ENCODE measurements at places on chromosomes 12 and 14.
A peak's percentile ranks its signal among the peaks of the same experiment; 100 is the strongest.

DNA sequence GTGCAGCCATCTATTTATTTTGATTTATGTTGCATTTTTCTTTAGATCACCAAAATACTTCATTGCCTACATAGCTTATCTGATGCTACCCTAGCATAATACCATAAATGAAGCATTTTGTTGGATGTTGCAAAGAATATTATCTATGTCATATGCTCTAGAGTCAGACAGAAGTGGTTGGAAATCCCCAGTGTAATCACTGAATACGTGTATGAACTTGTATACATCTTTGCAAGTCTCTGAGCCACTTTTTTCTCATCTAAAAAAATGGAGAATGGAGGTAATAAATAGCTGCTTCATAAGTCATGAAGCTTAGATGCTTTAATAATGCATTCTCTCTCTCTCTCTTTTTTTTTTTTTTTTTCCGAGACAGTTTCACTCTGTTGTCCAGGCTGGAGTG, 18.5 kb downstream of the EVL start:
- no peak for DNase-seq

GRCh38 chr14:70283156-70283555, 76.3 kb downstream of the COX16 start:
- DNase-seq: no peak

GRCh38 chr14:65750906-65751305, 338.4 kb downstream of the FUT8 start:
- no peak for DNase-seq

GRCh38 chr12:77439749-77440148, 374.4 kb upstream of the E2F7 start:
- no peak for DNase-seq

DNA sequence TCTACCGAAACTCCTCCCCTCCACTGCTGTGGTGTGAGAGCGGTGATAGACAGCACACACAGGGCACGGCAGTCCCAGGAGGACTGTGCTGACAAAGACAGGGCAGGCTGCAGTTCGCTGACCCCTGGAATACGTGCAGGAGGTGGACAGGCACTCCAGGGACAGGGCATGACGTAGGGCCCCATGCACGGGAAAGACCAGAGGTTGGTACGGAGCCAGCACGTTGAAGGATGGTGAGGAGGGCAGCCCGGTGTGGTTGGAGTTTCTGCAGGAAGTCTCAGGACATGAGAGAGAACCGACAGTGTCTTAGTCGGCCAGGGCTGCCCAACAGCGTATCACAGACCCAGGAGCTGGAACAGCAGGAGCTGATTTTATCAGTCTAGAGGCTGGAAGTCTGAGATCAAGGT, 254.2 kb upstream of the FKBP4 start:
- DNase-seq: no peak

DNA sequence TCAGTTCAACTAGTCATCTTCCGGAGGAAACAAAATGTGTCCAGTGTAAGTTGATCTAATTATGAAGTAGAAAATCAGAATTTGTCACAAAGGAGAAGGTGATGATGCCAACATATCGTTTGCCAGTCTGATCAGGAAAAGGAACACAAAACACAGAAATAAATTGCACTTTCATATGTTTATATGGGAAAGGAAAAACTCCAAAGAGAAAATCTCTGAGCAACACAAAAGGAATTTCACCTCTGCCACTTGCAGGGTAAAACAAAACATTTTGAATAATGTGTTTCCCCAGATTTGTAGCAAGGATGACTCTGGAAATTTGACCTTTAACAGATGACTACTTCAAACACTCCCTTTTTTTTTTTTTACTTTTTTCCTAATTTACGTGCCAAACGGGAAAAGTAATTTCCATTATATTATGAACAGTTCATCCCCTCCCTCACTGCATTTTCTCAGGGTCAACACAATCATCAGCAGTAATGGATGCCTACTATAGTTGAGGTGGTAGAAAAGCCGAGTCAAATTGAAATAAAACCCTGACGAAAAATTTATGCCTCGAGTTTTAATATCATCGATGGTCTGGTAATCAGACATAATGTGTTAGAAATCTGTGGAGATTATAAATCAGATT, 25.6 kb downstream of the MGAT4C start:
- DNase-seq: no peak

DNA sequence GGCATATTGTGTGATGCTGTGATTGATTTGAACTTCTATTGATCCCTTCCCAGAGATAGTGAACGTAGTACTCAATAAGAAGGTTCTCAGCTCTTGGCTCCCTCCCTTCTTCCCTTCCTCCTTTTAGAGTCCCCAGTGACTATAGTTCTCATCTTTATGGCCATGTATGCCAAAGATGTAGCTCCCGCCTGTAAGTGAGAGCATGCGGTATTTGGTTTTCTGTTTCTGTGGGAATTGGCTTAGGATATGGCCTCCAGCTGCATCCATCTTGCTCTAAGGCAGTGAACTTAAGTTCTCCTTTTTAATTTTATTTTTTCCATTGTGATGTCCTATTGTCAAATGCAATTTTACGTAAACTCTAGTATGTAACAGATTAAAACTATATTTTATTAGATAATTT, 109.5 kb downstream of the AEBP2 start:
- DNase-seq: no peak

GRCh38 chr14:99769123-99769522, 24.1 kb upstream of the EML1 start:
- no peak for DNase-seq

DNA sequence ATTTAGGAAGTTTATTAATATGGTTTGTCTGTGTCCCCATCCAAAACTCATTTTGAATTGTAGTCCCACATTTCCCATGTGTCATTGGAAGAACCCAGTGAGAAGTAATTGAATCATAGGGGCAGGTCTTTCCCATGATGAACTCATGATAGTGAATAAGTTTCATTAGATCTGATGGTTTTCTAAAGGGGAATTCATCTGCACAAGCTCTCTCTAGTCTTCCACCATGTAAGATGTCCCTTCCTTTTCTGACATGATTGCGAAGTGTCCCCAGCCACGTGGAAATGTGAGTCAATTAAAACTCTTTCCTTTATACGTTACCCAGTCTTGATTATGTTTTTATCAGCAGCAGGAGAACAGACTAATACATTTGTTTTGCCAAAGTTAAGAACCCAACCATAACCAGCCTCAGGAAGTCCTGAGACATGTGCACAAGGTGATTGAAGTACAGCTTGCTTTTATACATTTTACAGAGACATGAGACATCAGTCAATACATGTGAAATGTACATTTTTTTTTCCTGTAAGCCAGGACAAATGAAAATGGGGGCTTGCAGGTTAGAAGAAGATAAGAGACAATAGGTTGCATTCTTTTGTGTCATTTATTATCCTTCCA, 1136.7 kb downstream of the TMEM121 start:
- DNase-seq: no peak

GRCh38 chr14:101473795-101474562, 87.3 kb upstream of the DIO3 start:
- no peak for DNase-seq

- DNase-seq: peak; percentile 16
Observed at GRCh38 chr12:71780237-71780822, 25.7 kb downstream of the RAB21 start.

DNA sequence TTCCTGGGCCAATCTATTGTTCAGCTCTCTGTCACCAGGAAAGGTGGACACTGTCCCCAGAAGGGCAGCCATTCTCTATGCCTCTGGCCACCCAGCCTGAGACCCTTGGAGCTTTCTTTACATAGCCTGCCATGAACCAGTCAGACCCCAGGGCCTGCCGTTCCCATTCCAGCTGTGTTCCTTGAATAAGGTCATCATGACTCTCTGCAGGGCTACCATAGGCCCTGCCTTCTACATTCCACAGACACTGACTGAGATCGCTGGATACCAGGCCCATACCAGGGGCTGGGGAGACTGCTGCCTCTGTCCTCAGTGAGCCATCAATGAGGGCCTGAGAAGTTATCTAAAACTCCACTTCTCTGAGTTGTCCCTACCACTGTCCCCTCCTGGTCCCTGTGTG, 75.5 kb downstream of the SYNE3 start:
- DNase-seq: no peak
